ENCODE measurements at places on chromosomes 2 and 18. TPM values are rescaled to one million over a fixed set of nuclear protein-coding genes. Genes with fewer than 3 reads are reported as not detected.

TIGD1 gene
- 1.7 TPM for total RNA-seq

CLEC4F gene
- 0.16 TPM for total RNA-seq

PTPRN gene
- 0.74 TPM for total RNA-seq

SLC8A1 gene
- total RNA-seq: 493 TPM

- H3K4me3 ChIP-seq: peak overlapping the region; percentile 87
- peaks cover 33% of the 10 kb centered on the region for H3K4me1 ChIP-seq
- H3K27me3 ChIP-seq: no peaks in the 10 kb centered on the region
- DNase-seq: no peak
Measured at GRCh38 chr2:189661957-189662321, 680 bp downstream of the ASNSD1 start.

- no peaks in the 10 kb centered on the region for H3K36me3 ChIP-seq
- no peaks in the 10 kb centered on the region for H3K27me3 ChIP-seq
- no peak for DNase-seq
- no peaks in the 10 kb centered on the region for H3K4me1 ChIP-seq
- H3K4me3 ChIP-seq: no peak overlapping the region
Measured at GRCh38 chr18:74819433-74820059, 221.9 kb downstream of the ZNF407 start.

- H3K4me3 ChIP-seq: no peak overlapping the region
- H3K36me3 ChIP-seq: no peaks in the 10 kb centered on the region
- no peak overlapping the region for H3K27ac ChIP-seq
- no peak for DNase-seq
- H3K27me3 ChIP-seq: no peaks in the 10 kb centered on the region
Measured at GRCh38 chr2:7436096-7436906, 519.1 kb downstream of the RNF144A start.

DNA sequence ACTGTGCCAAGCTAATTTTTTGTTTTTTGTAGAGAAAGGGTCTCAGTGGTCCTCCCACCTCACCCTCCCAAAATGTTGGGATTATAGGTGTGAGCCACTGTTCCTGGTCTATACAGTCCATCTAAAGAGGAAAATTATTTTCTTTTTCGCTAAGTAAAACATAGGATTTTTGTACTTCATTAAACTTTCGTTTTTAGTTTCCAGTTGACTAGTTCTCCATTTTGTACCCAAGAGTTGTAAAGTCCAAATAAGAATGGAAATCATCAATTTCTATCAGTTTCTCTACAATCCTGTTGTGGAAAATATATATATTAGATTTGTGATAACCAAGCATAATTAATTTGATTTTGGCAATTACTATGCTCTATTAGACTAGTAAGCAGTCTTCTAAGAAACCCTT lies 156.4 kb downstream of the BABAM2 start:
- no peaks in the 10 kb centered on the region for H3K4me1 ChIP-seq
- no peak overlapping the region for H3K4me3 ChIP-seq
- no peaks in the 10 kb centered on the region for H3K36me3 ChIP-seq

DNA sequence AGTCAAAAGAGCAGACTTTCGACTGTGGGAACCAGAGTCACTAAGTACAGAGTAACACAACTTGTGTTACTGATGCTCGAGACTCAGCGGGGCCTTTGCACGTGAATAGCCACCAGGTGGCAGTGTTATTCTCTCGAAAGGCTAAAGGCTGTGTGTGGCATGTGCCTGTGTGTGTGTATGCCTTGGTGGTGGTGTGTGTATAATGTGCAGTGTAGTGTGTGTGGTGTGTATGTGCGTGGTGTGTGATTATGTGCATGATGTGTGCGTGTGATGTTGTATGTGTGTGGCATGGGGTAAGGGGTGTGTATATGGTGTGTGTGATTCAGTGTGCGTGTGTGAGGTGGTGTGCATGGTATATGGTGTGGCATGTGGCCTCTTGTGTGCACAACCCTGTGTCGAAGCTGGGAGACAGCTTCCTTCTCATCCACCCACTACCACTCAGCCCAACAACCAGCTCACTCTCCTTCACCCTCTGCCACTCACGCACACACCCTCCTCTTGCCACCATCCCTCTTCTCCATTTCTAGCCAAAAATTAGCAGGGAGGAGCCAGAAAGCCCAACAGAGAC lies 83.0 kb upstream of the ZNF532 start:
- H3K36me3 ChIP-seq: no peaks in the 10 kb centered on the region
- H3K4me1 ChIP-seq: no peaks in the 10 kb centered on the region
- DNase-seq: peak; percentile 89
- no peak overlapping the region for H3K4me3 ChIP-seq
- no peak overlapping the region for H3K27ac ChIP-seq
- H3K27me3 ChIP-seq: no peaks in the 10 kb centered on the region

GRCh38 chr2:29817801-29818680 lies 103.3 kb downstream of the ALK start:
- no peaks in the 10 kb centered on the region for H3K27me3 ChIP-seq
- no peaks in the 10 kb centered on the region for H3K36me3 ChIP-seq
- no peak overlapping the region for H3K4me3 ChIP-seq
- H3K4me1 ChIP-seq: no peaks in the 10 kb centered on the region
- H3K27ac ChIP-seq: no peak overlapping the region

GRCh38 chr2:65199166-65199565 lies 28.5 kb upstream of the ACTR2 start:
- no peak overlapping the region for H3K27ac ChIP-seq
- H3K4me3 ChIP-seq: no peak overlapping the region
- no peaks in the 10 kb centered on the region for H3K27me3 ChIP-seq
- no peak for DNase-seq
